ENCODE measurements at places on chromosomes 16 and 17.

- no peak for DNase-seq
These were observed 647.7 kb upstream of the SOX9 start for GRCh38 chr17:71472809-71473789.

DNA sequence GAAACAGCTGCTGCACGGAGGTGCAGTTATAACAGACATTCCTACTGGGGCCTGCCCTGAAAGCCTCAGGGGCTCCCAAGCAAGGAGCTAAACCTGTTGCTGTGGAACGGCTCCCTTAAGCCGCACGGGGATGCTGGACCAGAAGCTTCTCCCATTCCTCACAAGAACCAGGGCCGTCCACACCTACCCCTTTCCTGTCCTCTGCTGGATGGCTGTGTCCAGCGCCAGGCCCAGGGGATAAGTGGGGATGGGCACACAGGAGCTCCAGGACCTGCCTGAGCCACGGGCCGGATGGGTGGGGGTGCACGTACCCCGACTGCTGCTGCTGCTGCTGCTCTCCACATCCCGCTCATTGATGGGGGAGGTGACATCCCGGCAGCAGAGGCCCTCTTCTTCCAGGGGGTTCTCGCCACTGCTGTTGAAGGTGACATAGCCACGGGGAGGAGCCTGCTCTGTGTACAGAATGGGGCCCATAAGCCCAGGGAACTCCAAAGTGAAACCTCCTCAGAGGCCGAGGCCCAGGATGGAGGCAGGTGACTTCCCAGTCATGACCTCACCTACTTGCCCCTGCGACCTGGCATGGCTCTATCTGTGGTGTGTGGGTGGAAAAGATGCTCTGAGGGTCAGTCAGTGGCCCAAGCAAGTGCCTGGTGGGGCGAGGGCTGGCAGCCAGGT lies 8.6 kb downstream of the NUDT16L1 start:
- DNase-seq = no peak

- DNase-seq = no peak
These were observed 10.1 kb upstream of the SLC25A39 start for GRCh38 chr17:44334727-44335126.

DNA sequence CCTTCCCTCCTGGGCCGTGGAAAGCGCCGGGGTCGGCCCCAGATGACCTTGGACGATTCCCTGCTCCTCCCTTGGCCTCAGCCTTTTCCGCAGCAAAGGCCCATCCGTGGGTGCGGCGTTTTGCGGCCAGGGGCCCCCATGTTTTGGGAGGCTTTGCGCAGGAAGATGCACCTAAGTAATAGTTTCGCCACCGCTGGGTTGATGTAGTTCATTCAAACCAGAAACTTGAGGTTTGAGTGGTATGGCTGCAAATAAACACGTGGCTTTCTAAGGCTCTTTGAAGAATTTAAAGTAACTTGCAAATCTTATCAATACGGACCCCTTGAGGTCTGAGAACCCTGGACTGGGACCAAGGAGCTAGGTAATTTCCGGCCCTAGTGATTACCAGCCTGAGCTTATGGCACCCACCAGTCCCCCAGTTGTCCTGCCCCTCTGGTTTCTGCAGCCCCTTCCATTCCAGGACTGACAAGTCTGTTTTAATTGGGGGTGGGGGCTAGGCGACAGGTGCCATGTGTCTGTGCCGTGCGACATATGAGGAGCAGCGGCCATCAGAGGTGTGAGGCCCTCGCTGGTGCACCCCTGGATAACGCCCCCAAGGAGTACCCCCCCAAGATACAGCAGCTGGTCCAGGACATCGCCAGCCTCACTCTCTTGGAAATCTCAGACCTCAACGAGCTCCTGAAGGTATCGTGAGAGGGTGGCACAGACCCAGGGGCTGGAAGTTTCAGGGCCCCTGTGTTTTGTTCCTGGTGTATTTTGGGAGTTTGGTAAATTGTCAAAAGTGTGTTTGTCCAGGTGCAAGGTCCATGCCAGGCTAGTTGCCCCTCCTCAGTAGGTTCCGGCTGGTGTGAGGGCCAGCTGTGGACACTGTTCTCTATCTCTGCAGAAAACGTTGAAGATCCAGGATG lies 834 bp downstream of the MRPL12 start:
- DNase-seq = no peak

- no peak for DNase-seq
These were observed 9.3 kb upstream of the IRX5 start for GRCh38 chr16:54921206-54921824.

- DNase-seq = peak; percentile 12
These were observed 14.6 kb upstream of the CIBAR2 start for GRCh38 chr16:85126705-85127378.

All from stimulated activated CD4-positive, alpha-beta T cell treated with anti-CD3 and anti-CD28 coated beads, Interleukin-12 subunit alpha, Interleukin-12 subunit beta, amount 100 ng/mL, for 48 hours (primary cell).